GM23248 (cell line): ENCODE measurements at places on chromosomes 11 and 22. TPM values are rescaled to one million over a fixed set of nuclear protein-coding genes. Genes with fewer than 3 reads are reported as not detected.
A peak's percentile ranks its signal among the peaks of the same experiment; 100 is the strongest.

DNA sequence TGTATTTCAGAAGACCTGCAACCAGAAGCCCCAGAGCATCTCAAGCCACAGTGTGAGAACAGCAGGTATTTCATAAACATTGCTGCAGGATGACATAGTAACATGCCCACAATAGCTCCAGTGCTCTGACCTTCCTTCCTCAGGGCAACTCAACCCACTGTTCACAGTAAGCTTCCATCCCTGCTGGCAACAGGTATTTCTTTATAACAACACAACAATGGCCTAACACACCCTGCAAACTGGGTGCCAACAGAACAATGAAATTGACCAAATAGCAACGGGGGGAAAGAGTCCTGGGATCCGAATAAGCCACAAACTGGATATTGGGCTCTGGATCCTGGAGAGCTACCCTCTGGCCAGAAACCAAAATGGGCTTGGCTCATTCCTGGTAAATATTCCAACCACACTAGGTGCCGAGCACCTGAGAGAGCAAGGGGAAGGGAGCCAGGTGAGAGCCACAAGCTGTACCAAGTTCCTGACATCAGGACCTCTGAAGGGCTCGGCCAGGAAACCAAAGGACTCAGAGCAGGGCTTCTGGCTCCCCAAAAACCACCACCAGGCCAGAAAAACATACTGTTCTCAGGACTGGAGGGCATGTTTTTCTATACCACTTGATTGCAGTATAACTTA, 99.5 kb downstream of the MICAL3 start:
- DNase-seq, result no peak

GRCh38 chr11:20353829-20354434, 9.6 kb upstream of the HTATIP2 start:
- peak; percentile 71 for DNase-seq

DNA sequence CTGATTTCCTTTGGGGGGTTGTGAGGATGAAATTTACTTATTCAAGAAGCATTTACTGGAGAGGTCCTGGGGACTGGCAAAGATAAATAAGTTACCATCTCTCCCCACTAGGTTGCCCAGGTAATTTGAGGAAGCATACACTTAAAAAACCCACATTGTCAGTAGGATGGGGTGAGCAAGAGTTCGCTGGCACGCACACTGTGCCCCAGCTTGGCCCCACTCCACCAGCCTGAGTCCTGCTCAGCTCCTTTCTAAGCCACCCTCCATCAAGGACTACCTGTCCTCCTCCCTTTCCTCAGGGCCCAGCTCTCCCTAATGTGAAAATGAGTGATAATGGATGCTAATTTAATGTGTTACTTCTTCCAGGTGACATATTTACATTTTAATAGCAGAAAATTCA, 216.5 kb upstream of the PLET1 start:
- DNase-seq, result no peak

- DNase-seq, result peak; percentile 60
These were observed 1.5 kb downstream of the YPEL4 start for GRCh38 chr11:57647960-57648800.

GRCh38 chr11:98572941-98573340, 447.8 kb upstream of the CNTN5 start:
- no peak for DNase-seq

DNA sequence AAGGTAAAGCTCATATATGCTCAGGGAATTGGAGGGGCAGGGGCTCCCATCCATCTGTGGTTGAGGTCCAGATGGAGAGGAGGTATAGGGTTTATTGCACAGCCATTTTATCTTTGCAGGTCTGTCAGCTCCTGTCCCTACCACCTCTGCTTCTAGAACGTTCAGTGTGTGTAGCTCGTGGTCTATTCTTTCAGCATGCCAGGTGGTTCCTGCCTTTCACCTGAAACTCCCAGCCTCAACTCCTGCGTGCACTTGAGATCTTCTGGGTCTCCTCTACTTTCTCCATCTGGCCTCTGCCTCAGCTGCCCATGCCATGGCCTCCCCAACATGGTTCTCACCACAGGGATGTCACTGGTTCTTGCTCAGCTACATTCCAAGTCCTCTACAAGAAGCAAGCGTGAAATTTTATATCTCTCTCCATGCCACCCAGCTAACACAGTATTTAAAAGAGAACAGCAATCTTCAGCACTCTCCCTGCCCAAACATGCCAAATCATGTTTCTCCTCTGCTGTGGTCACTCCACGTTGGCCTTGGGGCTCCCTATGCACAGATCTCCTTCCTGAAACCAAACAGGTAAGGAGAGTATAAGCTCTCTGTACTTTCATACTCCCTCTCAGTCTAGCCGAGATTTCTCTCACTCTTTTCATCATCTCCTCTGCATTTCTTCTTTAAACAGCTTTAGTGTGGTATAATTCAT, 157.8 kb upstream of the TRPC6 start:
- no peak for DNase-seq

The VEGFB gene
- total RNA-seq, result 17.7 and 27.8 TPM in 2 replicates

The GLYAT gene
- not detected in 2 replicates for total RNA-seq
